Activated CD8-positive, alpha-beta memory T cell treated with anti-CD3 and anti-CD28 coated beads for 24 hours (primary cell): ENCODE measurements at places on chromosomes 12 and 14.

DNA sequence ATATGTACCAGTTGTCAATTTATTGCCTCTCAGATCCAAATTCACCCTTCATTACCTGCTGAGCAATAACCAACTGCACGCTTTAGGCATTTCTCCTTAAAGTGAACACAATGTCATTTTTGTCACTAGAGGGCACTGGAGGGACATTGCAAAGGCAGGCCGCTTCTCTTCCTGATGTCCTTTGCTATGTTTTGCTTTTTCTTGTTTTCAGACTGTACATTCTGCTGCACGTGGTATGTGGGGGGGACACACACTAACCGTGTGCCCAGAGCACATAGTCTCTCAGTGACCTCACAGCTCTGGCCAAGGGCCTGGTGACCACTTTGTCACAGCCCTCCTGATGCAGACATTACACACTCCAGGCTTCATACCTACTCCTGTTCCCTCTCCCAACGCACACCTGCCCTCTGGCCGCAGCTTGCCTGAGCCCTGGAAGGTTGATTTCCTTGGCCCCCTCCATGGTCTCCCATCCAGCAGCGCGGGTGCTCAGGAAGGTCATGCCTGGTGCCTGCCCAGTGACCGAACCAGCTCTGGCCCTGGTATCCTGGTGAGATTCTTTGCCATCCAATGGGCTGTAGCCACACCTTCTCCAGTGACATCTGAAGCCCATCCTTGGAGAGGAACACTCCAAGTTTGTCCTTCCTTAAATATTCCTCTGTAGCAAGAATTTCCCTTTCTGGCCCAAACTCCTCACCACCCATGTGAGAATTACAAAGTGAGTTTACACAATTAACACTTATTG, 39.9 kb downstream of the MYO1H start:
- DNase-seq, result no peak

- peak; percentile 61 for DNase-seq
Observed at GRCh38 chr14:23512156-23512555, 39.4 kb downstream of the ZFHX2 start.

DNA sequence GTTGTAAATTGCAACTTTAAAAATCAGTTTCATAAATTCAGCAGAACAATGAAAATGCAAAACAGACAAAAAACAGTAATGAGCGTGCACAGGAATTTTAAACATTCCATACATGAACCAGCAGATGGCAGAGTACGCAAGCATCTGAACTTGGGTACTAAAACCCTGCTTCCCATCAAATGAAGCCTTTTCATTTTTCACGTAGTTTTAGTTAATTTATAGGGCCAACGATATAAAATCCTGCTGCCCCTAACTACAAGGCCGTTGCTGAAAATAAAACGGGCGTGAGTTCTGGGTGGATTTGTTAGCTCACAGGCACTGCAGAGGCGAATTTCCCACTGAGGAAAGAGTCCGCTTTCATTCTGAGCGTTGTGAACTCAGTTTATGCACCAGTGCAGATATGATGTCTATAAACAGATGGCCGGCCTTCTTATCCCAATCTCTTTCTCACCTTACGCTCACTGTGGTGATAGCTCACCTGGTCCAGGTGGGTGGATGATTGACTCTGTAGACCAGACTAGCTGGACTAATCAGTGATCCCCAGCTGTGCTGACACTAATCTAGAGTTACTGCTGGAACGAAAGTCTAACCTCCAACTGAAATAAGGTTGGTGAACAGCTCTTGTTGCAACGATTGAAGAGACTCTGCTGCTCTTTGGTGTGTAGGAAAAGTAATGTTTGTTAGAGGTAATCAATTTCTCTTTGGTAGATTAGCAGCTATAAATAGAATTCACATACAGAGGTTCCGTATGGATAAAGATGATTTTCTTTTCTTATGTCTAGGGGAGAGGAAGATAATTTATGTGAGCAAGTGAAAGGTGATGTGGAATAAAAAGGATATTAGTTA, 89.2 kb downstream of the PDZRN4 start:
- DNase-seq, result no peak

- DNase-seq, result no peak
Observed at GRCh38 chr14:57139173-57139572, 129.5 kb downstream of the EXOC5 start.

DNA sequence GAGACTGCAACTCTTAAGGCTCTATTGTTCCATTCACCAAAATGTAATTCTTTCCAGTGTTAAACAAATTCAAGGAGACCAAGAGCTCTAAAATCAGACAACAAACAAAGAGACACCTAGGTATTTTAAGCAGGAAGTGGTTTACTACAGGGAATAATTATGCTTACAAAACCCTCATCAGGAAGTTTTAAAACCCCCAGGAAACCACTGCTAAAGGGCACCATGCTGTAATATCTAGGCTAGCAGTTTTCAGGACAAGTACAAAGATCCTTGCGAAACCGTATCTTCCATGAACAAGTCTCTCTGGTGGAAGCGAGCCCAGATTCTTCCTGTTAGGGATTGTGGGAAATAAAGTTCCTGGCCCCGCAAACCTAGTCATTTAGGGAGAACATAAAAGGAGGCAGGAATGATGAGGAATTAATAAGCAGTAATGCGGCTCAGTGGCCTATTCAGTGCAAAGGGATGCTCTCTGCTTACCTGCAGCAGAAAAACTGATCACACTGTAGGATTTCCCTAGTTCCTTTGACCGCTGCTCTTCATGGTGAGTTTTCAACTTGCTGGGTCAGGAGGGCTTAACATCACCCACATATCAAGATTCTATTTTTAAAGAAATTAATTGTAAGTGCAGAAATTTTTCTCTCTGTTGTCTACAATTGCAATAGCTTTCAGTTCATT, 42.8 kb downstream of the ACSM4 start:
- no peak for DNase-seq

- no peak for DNase-seq
Observed at GRCh38 chr14:102026934-102027333, 59.9 kb downstream of the HSP90AA1 start.

DNA sequence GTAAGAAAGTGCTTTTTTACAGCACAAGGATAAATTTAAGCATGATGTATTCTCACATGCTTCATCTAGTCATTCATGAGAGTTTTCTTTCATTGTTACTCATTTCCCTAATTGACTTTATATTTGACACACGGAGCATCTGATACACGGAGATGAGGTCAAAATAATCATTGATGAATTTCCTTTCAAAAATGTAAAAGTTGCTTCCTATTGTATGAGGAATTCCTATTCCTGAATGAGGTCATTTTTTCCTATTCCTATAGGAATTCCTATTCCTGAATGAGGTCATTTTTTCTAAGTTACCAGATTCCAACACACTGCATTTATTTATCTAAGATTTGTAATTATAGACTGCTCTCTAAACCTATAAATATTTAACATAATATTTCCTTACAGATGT, 316.7 kb upstream of the KITLG start:
- DNase-seq, result no peak

DNA sequence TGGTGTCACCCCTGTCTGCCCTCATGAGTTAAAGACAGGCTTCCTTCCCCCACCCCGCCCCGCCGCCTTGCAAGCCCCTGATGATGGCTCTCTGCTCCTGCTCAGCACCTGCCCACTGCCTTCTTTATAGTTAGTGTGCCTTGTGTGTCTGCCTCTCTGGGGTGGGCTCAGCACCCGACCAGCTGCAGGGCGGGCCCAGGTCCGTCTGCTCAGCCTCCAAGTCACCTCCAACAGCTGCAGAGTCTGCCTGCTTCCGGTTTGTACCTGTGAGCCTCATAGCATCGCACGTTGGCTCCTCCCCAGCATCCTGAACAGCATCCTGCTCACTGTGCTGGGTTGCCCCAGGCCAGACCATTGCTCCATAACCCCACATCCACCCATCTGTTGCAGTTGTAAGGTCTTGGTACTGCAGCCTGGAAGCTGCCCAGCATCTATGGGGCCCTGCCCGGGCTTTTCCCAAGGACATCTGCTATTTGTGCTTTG, 3.5 kb downstream of the TGFB3 start:
- DNase-seq, result peak; percentile 59

GRCh38 chr14:23861666-23862065, 91.9 kb upstream of the DHRS4 start:
- no peak for DNase-seq

DNA sequence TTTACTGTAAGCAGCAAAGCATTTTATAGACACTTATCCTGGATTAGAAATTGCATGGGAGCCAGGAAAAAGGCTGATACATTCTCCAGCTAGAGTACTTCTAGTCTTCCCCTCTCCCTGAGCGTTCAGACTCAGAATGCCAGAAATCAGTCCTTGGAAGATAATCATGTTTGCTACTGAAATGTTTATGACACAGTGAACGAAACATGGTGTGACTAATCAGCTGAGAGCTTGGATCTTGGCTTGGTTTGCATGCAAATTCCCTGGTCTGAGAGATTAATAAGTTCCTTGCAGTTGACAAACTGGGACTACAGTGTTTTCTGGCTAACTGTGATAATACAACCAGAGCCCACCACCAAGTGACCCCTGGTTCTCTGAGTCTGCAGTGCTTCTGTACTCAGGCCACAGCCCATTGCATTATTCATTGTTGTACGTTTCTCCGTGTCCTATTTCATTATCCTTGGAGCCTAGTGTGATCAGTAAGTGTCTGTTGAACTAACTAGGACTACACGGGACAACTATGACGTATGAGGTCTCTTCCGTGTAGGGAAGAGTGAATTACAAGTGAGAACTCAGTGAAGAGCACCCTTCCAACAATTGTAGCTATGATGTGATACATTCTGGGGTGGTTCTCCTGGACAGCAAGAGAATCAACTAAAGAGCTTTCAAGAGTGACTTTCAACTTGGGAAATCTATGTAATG, 34.6 kb upstream of the EVL start:
- DNase-seq, result no peak

DNA sequence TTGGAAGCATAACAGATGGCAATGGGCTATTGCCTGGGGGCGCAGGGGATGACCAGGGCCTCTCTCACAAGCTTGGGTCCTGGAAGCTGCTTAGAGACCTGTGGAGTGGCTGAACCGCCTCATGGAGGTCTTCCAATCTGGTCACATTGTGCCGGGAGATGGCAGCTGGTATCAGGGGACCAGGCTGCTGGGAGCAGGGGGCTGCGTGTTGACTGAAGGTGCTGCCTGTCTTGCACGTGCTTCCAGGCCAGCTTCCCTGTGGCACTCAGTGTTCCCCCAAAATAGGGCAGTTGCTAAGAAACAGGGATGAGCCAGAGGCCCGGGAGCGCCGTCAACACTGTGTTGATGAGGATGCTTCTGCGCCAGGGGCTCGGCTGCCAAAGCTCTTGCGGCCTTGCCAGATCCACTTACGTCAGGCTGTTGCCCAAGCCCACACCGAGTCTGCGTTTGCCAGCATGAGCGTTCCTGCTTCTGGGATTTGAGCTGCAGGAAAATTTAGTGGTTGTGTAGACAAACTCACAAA, 39.8 kb downstream of the ELK3 start:
- DNase-seq, result no peak

DNA sequence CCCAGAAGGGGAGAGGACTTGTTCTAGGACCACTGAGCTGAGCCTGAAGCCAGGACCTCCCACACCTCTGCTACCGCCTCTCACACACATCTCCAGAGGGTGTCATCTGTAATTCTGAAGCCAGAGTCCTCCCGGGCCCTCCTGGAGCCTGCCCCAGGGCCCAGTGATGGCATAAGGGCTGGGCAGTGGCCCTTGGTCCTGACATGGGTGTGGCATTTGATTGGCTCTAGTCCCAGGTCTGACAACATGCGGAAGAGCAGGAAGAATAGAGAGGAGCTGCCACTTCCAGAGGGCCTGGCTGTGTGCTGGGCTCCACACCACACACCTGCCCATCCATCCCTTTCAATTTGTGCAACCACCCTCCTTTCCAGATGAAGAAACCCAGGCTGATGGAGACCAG, 144.3 kb upstream of the GSC start:
- DNase-seq, result no peak

DNA sequence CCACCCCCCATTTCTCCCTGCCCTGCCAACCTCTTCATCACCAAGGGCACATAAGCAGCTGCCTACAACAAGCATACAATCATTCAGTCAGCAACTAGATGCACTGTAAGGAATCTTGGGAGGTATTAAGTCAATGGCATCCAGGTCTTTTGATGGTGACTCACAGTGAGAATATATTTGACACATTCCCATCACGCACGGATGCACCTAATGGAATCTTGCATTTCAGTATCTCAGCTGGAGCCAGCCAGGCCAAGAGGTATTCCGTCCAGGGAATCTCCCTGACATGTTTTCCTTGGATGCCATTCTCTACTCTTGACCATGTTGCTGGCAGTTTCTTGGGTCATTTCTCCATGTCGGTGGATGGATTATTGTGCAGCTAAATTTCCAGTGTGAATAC, 73.9 kb upstream of the CAPRIN2 start:
- DNase-seq, result no peak

GRCh38 chr14:103401223-103402214, 16.3 kb downstream of the MARK3 start:
- no peak for DNase-seq

- no peak for DNase-seq
Observed at GRCh38 chr14:86756521-86757190, 1226.7 kb downstream of the FLRT2 start.
